ENCODE measurements at places on chromosomes 3 and 15.

DNA sequence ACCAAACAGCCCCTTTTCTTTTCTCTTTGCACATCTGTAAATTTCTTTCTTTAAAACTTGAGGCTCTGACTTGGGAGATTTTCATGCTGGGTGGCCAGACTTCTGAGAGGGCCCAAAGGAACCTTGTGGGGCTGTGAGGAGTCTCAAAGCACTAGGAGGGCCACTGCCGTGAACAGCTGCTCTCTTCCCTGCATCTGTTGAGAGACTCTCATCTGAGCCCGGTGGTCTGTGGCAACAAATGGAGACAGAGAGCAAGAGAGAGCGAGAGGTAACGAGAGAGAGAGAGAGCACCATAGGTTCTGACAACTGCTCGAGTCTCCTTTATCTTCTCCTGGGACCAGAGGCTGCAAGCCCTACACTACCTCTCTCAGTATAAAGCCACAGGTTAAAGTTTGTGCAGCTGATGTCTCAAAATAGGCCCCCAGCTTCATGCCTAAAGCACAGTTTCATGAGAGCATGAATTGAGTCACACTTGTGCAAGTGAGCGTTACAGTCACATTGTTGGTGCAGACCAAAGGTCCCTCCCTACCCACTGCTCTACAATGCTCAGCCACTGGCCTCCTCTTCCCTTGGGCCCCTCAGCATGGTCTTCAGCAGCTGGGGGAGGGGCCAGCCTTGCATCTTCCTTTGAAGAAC, 60.7 kb downstream of the ZNF621 start:
- no peak for DNase-seq

GRCh38 chr15:62545467-62546227, 380.6 kb upstream of the C2CD4B start:
- no peak for DNase-seq

DNA sequence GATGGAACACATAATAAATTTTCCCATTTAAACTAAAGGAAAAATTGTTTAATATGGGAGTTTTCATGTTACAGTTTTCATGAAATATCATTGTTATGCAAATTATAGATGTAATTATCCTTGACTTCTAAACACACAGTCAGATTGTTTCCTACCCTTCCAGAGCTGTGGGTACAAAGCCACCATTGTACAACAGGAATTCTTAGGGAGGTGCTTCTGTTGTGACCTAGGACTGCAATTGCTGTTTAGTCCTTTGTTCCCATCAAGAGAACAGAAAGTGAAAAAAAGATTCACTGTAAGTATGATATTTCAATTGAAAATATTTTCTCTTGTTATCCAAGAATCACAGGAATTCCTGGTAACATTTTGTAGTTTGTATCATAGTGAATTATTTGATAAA, 455.3 kb upstream of the NAALADL2 start:
- DNase-seq: no peak

GRCh38 chr3:19183584-19183983, 35.3 kb downstream of the KCNH8 start:
- no peak for DNase-seq

DNA sequence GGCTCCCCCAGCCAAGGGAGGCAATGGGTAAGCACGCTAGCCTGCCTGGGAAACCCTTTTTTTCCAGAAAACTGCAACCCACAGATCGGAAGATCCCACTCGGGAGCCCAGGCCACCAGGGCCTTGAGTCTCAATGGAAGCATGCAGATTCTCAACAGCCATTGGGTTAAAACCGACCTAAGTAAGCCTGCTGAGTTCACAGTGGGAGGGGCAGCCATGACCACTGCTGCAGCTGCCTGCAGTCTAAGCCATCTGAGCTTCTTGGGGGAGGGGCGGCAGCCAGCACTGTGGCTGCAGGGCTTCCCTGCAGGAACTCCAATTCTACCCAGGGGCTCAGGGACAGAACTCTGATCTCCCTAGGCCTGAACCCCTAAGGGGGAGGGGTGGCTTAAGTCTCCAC, 82.0 kb downstream of the DPPA2 start:
- no peak for DNase-seq

DNA sequence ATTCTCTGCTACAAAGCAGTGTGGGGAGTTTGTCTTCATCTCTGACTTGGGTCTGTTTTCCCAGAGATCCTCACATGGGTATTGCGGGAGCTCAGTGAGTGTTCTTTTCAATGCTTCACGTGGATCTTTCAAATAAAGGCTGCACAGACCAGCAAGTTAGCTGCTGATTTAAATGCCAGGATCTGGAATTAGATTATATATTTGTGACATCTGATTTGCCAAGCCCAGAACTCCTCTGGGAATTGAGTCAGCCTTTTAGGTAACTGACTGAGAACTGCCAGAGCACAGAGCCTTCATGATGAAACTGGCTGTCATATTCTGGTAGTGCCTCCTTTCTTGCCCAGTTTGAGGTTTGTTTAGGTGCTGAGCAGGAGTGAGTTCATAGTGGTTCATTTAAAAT, 14.7 kb downstream of the EDEM1 start:
- no peak for DNase-seq

DNA sequence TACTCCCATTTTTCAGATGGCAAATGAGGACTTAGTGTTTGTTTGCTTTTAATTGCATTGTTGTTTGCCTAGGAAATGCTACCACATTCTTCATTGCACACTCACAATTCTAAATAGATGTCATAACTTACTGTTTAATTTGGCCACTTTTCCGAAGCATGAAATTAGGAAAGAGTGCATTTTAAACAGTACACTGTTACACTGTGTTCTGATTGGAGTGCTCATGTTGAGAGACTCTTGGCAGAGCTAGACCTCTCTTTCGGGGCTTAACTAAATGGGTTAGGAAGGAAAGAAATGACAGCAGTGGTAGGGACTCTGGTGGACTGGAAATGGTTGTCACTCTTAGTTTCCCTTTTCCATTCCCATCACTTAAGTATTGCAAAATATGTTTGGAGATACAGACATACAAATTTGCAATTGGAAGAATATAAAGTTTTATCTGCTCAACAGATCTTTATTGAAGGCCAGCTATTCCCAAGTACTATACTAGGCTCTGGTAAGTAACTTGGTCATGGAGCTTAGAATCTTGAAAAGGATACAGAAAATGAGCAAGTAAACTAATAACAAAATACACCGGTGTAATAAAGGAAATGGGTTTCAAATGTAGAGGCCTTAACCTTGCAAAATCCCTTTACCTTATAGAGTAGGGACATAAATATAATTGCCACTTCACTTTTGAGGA, 90.2 kb downstream of the DCUN1D1 start:
- no peak for DNase-seq

GRCh38 chr3:105876780-105877327, 8.0 kb upstream of the CBLB start:
- DNase-seq: no peak

GRCh38 chr3:172098698-172099494, 59.5 kb downstream of the FNDC3B start:
- no peak for DNase-seq

- no peak for DNase-seq
Observed at GRCh38 chr3:157618075-157618760, 115.0 kb upstream of the VEPH1 start.

- DNase-seq: no peak
Observed at GRCh38 chr3:148532326-148532725, 165.4 kb upstream of the AGTR1 start.

- DNase-seq: no peak
Observed at GRCh38 chr3:124791639-124792151, 61.4 kb downstream of the UMPS start.

GRCh38 chr3:66450390-66451022, 50.3 kb downstream of the LRIG1 start:
- no peak for DNase-seq

DNA sequence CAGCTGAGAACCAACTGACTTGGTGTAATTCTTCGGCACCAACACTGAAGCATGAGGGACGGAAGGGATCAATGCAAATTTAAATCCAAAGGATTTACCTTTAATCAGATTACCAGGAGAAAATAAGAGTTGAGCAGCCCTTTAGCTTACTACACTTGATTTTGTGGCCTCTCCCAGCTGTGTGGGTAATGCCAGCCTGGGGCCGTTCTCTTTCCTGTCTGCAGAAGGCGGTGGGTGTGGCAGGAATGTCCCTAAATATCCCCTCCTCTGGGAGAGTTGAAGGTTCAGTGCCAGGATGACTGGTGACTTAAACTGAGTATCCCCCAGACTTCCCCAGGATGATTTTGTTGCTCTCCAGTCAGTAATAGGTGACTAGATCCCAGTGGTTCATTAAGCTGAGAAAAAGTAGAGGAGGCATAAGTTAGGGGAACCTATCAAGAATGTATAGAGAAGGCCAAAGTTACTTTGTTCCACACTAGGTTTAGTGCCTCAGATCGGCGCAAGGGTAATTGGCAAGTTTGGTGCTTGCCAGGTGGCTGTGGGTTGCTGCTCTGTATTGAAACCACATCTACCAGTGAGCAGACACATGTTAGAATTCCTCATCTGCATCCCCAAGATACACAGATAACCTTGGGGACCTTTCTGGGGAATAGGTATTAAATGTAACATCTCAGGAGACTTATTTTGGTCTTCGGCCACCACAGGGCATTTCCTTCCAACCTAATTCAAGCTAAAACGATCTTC, 23.1 kb downstream of the MAPKBP1 start:
- DNase-seq: no peak

DNA sequence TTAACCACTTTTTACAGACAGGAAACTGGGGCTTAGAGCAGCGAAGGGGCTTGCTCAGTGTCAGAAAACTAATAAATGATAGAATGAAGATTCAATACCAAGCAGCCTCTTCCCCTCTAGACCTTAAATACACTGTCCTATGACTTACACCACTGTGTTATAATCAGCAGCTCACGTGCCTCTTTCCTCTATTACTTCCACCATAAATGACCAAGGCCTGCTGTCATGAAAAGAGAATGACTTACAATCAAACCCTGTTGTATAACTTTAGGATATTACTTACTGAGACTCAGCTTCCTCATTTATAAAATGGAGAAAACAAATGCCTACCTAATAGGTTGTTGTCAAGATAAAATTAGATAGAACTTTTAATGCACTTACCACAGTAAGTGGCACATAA, 11.6 kb downstream of the FMN1 start:
- DNase-seq: no peak

DNA sequence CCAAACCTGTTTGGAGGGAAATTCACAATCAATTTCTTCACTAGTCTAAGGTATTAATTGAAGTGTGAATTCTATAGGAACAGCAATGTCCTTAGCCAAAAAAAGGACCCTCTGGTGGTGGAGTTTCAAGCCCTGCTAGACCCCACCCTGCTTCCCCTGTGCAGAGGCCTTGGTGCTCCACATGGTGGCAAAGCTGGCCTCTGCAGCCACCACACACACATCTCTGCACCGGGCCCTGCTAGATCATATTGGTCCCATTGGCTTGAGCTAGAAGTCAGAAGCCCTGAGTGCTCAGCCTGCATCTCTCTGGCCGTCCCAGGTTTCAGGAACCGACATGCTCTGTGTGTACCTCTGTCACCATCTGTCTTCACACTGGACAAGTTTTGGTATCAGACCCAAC, 220.9 kb upstream of the TRIM42 start:
- DNase-seq: no peak

DNA sequence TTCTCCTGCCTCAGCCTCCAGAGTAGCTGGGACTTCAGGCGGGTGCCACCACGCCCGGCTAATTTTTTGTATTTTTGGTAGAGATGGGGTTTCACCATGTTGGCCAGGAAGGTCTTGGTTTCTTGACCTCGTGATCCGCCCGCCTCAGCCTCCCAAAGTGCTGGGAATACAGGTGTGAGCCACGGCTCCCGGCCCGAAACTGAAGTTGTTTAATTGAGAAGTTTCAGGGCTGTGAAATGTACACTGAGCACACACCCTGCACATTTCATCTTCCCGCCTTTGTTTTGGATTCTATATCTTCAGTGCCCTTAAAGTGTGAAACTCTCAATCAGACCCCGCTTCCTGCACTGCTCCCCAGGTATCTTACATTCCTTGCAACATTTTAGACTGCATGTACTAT, 149.1 kb downstream of the FNDC3B start:
- DNase-seq: no peak

DNA sequence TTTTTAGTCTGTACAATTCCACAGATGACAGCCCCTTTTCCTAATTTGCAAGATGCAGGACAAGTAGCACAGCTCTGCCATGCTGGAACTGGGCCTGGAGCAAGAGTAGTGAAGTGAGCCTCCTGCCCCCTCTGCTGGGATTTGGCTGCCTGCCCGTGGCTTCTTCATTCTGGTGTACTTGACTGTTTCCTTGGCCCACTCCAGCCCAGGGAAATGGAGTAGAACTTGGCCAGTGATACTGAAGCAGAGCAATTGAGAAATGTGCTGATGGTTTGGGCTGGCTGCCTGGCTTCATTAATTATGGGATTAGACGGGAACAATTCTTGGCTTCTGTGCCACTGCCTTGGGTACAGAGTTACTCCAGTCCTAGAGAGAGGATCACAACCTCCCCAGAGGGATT, 2.8 kb downstream of the GPD1L start:
- DNase-seq: no peak
